ENCODE measurements at places on chromosomes 3 and 15.

DNA sequence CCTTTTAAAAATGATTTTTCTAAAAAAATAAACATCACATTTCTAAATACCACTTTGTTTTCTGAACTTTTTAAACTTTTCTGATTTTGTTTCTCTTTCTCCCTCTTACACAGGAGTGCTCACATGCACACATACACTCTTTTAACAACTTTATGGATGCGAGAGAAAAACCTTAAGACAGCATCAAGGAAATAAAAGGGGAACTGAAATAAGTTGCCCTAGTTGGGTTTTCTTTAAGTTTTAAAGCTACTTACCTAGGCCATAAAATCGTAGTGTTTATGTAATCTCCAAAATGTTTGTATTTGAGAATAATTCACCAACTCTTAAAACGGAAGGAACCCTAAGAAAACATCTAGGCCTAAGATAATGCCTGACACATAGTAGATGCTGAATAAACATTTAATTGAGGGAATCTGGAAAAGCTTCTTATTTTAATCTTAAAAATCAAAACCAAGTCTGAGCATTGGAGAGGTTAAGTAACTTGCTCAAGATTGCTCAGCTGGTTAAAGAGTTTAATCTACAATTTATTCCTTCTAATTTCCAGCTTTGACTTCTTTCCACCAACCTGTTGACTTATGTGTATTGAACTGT is 1.2 kb upstream of the BBX start:
- no peak for DNase-seq

- DNase-seq: no peak
These were observed 85.5 kb downstream of the LIPC start for GRCh38 chr15:58517252-58517681.

DNA sequence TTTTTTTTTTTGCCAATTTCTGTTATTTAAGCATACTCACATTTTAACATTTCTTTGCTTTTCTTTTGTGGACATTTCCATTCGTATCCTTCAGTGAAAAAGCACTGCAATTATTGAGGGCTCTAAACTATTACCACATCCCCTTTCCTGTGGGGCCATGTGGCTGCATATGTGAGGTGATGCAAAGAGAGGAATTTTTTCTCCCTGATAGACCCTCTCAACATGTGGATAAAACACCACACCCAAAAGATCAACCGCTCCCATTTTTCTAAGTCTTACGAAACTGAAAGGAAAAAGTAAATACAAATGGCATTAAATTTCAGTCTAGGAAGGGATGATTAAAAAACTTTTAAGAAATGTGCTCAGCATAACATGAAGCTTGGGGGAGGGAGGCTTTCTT is 68.8 kb downstream of the DNAJC13 start:
- no peak for DNase-seq

- DNase-seq: no peak
These were observed 60.6 kb upstream of the ARNT2 start for GRCh38 chr15:80343554-80343992.

DNA sequence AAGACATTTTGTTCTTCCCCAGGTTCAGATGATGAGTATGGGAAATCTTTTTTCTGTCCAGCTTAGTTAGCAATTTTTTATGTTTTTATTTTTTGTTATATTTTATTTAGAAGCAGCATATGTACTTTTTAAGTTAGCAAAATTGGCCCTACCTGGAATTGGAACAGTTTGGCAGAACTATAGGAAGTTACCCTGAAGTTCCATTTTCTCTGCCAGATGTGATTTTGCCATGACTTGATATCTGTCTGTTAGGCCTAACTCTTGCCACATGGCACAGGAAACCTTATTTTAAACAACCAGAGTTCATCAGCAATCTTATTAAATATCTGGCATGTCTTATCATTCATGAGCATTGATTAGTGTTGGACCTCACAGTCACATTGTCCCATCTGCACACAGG is 67.1 kb downstream of the ADAMTSL3 start:
- DNase-seq: no peak

DNA sequence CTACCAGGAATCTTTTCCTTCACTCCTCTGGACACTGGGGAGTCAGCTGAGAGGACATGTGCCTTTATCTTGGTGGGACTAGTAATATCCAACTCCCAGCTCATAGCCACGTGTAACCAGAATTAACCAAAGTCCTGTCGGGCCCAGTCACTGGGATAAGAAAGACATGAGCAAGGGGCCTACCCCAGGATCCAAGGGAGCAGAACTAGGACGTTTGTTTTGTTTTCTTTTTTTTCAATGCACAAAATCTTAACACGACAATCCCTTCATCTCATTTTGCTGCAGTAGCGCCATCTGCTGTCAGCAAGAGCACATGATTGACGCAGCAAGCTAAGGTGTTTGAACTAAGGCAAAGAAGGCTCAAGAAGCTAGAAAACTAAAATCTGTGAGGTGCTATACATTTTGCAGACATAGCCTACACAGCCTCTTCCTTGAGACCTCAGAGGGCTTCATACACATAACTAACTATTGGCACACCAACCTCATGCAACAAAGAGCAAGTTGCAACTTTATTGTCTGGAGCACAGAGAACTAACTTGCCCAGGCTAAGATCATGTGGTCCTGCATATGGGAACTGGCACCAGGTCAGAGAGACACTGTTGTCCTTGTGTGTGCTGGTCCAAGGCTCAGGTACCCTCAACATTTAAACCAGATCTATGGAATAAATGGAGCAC is 43.6 kb downstream of the RLBP1 start:
- no peak for DNase-seq

DNA sequence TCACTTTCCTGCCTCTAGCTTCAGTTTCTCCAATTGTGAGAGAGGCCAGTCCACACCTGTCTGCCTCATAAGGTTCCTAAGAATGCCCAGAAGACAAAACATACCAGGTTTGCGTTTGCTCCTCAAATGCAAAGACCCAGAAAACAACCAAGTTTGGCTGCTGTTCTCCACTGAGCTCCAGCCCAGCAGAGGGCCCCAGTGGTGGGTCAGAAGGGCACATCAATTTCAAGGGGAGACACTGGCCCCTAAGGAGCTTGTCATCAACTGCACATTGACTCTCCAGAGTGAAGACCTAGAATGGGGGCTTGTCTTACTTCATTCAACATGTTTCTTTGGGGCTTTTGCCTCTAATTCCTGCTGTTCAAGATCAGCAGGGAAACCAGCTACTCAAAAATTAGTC is 127.9 kb upstream of the SLC6A11 start:
- DNase-seq: no peak

DNA sequence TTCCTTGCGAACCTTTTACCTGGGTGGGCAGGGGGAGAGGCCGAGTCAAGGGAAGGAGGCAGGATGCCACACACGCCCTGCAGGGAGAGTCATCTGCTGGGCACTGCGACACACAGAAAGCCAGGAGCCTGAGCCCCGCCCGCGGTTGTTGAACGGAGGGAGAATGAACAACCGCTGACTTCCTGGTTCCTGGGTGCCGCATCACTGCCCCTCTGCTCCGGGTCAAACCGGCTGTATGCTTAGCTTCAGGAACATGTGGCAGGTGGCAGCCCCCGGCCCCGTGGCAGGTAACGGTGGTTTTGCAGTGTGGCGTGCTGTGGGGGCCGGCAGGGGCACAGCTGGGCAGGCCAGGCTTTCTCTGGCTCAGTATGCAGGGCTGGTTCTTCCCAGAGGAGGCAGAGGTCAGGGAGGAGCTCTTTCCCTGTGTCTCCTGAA is 33.4 kb downstream of the APBA2 start:
- DNase-seq: no peak

DNA sequence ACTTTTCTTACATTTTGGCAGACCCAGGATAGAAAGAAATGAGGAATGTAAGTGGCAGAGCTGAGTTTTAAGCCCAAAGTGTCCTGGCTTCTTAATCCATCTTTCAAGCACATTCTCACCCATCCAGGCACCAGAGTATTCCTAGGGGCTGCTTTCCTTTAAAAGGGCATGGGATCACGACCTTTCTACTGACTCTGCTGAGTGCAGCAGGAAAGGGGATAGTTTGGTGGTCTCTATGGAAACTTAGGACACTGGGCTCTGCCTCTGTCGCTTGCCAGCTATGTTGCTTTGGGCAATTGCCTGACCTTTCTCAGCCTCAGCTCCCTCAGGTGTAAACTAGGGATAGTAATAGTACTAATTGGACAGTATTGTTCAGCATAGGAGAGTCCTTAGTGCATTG is 458.4 kb downstream of the PDCD6IP start:
- no peak for DNase-seq

- DNase-seq: no peak
These were observed 207.7 kb downstream of the SOX2 start for GRCh38 chr3:181919375-181919774.

DNA sequence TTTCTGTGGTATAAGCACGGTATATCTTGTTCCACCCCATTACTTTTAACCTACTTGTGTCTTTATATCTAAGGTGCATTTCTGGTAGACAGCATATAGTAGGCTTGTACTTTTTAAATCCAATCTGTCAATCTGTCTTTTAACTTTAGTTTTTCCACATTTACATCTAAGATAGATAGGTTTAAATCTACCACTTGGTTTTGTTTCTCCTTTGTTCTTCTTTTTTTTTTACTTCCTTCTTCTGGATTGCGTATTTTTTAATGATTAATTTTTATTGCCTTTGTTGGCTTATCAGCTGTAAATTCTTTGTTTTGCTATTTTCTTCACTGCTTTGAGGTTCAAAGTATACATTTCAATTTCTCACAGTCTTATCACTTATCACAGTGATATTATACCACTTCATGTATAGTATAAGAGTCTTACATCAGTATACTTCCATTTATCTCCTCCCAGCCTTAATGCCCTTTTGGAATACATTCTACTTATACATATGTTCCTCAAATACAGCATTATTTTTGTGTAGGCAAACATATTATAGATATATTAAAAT is 31.0 kb downstream of the IQCB1 start:
- no peak for DNase-seq

- no peak for DNase-seq
These were observed 58.9 kb downstream of the CD47 start for GRCh38 chr3:108031895-108032294.

DNA sequence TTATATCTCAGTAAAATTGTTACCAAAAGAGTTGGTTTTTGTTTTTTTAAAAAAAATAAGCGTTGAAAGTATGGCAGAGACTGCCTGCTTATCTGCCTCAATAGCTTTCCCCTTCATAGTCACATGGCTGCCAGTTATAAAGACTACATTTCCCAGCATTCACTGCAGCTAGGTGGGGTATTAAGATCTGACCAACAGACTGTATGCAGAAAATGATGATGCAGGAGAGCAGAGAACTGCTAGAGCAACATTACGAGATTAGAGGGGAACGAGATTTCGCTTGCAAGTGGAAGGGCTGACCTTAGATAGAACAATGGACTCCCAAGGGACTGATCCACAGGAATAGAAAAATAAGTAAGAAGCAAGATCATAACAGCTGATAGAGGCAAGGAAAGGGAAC is 14.3 kb downstream of the RHOA start:
- DNase-seq: no peak

GRCh38 chr15:85609492-85609891 is 185.2 kb downstream of the KLHL25 start:
- no peak for DNase-seq

DNA sequence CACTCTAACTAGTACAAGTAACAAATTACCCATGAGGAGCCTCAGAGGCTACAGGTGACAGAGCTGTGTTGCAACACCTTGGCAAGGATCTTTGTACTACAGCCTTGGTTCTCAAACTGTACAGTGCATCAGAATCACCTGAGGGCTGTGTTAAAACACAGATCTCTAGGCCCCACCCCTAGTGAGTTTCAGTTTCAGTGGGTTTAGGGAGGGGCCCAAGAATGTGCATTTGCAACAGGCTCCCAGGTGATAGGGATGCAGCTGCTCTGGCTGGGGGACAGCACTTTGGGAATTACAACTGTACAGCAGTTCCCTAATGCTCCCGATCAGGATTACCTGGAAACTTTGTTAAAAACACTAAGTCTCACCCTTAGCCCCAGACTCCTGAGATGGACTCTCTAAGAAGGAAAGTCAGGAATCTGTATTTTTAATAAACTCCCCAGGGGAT is 66.1 kb upstream of the NR2F2 start:
- no peak for DNase-seq

DNA sequence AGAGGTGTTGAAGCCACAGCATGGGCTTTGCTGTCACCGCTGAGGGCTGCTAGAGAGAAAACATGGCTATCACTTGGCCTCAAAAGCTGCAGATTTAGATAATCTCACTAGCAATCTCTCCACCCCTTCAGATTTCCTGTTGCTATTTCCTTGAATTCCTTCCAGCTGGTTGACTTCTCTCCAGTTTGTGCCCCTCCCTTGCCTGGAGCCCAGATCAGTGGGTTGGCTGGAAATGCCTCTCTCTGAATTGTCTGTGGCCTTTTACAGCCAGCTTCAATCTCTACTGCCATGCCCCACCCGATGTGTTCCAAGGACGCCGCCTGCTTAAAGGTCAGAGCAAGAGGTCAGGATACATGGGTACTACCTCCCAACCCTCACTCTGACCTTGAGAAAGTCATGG is 294.1 kb downstream of the NTRK3 start:
- DNase-seq: no peak

GRCh38 chr3:144463911-144464310 is 492.3 kb downstream of the DIPK2A start:
- DNase-seq: no peak

- no peak for DNase-seq
These were observed 1.5 kb upstream of the ITIH3 start for GRCh38 chr3:52792961-52793695.

GRCh38 chr15:58014470-58014869 is 51.0 kb downstream of the ALDH1A2 start:
- no peak for DNase-seq
